ENCODE measurements at places on chromosomes 7 and 10.

DNA sequence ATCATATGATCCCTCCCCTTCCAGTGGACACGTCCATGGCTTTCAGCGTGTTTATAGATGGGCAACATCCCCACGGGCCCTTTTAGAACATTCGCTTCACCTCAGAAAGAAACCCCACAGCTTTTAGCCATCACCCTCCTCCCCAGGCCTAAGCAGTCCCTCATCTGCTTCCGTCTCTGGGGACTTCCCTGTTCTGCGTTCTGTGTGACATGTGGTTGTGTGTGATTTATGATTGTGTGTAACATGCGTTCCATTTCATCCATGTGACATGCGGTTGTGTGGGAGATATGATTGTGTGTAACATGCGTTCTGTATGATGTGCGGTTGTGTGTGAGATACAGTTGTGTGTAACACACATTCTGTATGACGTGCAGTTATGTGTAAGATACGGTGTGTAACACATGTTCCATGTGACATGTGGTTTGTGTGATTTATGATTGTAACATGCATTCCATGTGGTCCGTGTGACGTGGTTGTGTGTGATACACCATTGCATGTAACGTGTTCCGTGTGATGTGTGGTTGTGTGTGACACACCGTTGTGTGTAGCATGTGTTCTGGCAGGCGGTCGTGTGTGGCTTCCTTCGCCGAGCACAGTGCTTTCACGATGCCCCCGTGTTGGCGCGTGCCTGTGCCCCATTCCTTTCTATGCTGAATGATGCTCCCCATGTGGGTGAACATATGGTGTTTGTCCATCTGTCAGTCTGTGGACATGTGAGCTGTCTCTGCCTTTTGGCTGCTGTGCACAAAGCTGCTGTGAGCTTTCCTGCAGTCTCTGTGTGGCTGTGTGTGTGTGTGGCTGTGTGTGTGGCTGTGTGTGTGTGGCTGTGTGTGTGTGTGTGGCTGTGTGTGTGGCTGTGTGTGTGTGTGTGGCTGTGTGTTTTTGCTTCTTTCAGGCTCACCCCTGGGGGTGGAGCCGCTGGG is 26.2 kb downstream of the PWWP2B start:
- DNase-seq: no peak

GRCh38 chr10:104622598-104623209 is 18.4 kb upstream of the SORCS3 start:
- DNase-seq: peak; percentile 22

DNA sequence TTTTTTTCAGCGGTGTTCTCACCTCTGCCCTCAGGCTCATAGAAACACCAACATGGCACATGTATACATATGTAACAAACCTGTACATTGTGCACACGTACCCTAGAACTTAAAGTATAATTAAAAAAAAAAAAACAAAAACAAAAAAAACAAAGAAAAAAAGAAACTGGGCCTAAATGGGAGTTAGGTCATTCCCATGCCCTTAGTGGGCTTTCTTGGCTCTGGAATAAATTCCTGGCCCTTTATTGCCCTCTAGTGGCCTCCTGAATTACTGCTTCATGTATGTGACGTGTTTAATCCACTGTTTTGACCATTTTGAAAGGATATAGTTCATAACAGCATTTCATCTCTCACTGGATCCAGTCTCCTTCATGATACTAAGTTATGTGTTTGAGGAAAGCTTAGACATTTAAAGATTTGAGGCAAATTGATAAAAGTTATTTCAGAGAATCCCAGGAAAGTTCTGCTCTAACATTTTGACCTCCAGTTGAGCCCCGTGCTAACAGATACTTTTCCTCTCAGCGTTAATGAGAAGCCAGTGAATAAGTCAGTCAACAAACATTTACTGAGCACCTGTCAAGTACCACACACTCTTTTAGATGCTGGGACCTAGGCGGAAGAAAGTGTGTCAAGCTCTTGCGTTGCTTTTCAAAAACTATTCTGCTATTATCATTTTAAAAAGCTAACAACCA is 54.7 kb upstream of the SYPL1 start:
- peak; percentile 40 for DNase-seq

DNA sequence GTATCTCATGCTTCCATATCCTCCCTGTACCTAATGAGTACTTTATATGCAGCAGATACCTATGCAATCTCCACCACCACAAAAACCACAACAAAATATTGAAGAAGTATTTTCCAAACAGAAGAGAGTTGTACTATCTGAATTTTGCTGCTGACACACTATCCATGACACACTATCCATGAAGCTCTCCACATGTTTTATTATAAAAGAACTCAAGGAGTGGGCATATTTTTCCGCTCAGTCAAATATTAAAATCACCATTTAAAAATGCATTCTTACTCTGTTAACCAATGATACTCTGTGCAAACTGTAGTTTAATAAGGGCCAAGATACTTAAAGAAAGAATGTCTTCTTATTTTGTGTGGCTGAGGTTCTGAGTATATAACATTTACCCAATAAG is 2.8 kb downstream of the BET1 start:
- no peak for DNase-seq

DNA sequence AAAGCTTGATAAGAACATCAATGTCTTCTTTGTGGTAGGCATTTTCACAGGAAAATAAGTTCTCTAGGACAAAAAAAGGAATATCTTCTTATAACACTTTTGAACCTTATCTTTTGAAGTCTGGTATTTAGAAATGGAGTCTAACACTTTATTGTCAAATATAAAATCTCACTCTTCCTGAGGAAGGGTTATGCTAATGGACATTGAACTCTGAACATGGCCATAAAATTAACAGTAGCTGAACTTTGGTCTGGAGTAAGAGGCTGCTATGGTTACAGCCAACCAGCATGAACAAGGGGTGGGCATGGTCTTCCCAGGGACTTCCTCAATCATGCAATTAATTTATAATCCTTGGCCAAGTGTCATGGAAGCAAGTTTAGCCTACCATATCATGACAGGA is at the start of gene CLRN3:
CLRN3 (minus strand) TSS at position 199 of the 400 bp plus-strand sequence; CDS start at position 42, 157 bp downstream.
- DNase-seq: no peak

- DNase-seq: no peak
These were observed 13.6 kb downstream of the EIF4EBP2 start for GRCh38 chr10:70417568-70417967.

DNA sequence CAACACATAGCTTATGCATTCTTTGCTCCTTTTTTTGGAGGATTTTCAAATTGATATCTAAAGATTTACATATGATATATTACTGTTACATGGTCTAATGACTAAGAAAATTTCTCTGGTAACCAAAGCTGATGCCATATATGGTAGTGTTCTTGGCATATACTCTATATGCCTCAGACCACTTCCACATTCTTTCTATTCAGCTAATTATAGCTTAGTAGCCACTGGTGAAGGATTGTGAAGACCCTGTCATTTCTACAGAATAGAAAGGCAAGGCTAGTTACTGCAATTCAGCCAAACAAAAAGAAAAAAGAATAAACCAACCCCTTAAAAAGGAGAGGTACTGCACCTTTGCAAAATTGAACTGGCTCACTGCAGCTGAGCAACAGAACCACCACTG is 3.7 kb downstream of the PURB start:
- DNase-seq: no peak

DNA sequence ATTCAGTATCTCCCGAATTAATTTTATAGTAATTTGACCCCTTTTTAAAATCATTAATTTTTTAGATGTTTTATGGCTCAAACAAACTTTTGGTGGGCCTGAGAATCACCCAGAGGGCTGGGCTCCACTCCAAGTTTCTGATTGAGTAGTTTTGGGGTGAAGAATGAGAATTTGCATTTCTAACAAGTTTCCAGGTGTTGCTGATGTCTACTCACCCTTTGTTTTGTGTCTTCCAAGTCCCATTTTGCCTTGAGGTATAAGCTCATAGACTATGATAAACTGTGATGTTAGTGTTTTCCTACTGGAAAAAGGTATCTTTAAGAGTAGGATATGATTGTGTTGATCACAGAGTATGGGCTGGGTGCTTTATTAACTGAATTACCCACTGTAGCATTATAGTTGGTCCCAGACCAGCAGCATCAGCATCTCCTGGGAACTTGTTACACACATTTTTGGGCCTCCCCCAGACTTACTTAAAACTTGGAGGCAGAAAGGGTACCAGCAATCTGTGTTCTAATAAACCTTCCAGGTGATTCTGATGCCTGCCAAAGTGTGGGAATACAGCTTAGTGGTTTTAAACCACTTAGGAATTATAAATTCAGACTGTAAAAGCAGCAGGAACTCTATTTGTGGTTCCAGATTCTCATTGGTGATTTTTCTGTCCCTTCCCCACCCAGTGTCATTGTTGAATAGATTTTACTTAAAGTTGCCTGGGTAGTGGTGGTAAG is 19.1 kb downstream of the ZNRF2 start:
- DNase-seq: no peak

GRCh38 chr10:98675902-98676301 is 229.2 kb upstream of the HPS1 start:
- no peak for DNase-seq

GRCh38 chr7:49669692-49670260 is 103.7 kb upstream of the VWC2 start:
- no peak for DNase-seq

DNA sequence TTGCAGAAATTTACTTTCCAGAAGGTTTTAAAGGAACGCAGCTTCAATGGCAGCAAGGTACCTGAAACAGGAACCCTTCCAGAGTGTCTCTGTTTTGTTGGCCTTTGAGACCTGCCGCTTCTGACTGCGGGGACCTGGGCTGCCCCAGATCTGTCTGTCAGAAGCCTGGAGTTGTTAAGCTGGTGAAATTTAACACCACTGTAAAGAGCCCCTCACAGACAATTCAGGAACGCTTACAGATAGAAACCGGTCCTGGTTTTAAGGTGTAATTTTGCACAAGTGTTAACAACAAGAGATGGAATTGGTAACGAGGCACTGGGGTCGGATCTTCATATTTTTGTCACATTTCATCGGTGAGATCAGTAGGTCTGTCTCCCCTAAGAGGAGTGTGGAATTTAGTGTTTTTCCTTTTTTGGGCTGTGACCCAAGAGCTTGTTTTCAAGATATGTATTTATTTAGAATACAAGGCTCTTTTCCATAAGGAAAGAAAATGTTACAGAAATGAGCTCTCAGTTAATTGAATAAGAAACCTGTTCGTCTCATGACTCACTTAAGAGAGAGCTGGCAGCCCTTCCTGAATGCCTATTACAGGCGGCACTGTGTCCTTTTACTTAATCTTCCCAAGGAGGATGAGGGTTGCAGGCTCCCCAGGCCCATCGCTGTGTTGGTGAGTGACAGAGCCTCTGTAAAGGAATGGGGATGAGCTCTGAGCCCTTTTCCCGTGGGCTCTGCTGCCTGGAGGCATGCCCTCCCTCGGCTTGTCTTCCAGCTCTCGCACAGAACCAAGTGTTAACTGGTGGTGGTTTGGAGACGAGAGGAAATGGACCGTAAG is 168.7 kb downstream of the CUX1 start:
- no peak for DNase-seq

DNA sequence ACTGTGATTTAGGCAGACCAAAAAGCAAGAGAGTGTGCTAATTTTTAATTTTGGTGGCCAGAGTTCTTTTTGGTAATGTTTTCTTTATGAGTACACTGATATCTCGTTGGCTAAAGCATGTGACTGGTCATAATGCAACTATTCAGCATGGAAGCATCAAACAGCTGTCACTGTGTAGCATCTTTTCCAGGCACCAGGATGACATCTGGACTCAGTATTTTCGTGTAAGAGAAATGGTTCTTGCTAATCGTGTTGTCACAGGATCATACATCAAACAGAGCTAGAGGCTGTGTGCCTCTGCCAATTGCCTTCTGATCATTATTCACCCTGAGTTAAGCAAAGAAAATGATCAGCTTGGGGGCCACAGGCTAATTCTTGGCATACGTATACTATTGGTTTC is 118.9 kb downstream of the SND1 start:
- no peak for DNase-seq

- DNase-seq: no peak
These were observed 387.8 kb downstream of the GRID1 start for GRCh38 chr10:85978566-85979358.

- no peak for DNase-seq
These were observed 33.2 kb upstream of the TLX1 start for GRCh38 chr10:101097881-101098280.

DNA sequence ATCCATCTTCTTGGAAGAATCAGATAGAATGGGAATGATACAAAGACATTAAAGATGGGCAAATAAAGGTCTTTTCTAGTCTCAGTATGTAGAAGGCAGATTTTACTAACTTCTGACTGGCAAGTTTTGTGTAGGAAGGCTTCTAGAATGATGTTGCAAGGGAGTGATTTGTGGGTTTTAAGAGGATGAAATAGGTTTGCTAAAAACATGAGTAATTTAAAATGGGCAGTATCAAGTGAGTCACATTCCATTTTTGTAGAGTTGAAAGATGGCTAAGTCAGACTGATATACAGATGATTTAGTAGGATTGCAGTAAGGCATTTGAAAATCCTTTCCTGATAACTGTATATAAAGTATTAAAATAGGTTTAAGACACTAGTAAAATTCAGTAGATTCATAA is 777.4 kb downstream of the SORCS1 start:
- no peak for DNase-seq

- no peak for DNase-seq
These were observed 112.2 kb downstream of the MYL10 start for GRCh38 chr7:101516851-101517250.

GRCh38 chr10:131116216-131116990 is 195.1 kb downstream of the TCERG1L start:
- DNase-seq: no peak

GRCh38 chr7:35805876-35806275 is 5.0 kb downstream of the SEPTIN7 start:
- no peak for DNase-seq

DNA sequence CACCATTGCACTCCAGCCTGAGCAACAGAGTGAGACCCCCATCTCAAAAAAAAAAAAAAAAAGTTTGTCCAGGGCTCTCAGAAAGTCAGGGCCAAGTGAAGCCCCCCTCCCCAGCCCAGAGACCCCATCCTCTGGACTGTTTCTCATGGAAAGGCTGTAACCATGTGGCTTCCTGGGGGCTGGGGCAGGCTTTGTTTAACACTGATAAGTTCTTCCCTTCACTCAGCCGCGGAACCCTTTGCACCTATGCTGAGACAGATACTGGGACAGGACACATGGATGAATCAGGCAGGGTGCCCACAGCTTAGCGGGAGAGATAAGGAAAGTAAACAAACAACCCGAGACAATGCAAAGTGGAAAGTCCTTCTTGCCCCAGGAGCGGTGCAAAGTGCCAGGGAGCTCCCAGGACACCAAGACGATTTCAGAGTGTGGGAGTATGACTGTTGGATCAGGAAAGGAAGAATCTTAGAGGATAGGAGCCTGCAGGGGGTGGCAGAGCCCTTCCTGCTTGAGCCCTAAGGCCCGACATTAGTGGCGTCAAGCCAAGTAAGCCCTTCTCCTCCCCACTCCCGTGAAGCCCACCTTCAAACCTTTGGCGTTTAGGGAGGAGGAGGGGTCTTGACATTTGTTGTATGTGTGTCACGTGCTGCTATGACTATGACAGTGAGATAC is 11.6 kb downstream of the MLXIPL start:
- DNase-seq: peak; percentile 98

- DNase-seq: no peak
These were observed 27.1 kb upstream of the ZNF107 start for GRCh38 chr7:64638822-64639221.

Measured in LNCaP clone FGC (cell line).